Thoracic aorta (tissue), 2 donors: ENCODE measurements at places on chromosomes 6 and 20.

- no peak for DNase-seq
Measured at GRCh38 chr6:7241709-7242645, 71.0 kb downstream of the SSR1 start.

DNA sequence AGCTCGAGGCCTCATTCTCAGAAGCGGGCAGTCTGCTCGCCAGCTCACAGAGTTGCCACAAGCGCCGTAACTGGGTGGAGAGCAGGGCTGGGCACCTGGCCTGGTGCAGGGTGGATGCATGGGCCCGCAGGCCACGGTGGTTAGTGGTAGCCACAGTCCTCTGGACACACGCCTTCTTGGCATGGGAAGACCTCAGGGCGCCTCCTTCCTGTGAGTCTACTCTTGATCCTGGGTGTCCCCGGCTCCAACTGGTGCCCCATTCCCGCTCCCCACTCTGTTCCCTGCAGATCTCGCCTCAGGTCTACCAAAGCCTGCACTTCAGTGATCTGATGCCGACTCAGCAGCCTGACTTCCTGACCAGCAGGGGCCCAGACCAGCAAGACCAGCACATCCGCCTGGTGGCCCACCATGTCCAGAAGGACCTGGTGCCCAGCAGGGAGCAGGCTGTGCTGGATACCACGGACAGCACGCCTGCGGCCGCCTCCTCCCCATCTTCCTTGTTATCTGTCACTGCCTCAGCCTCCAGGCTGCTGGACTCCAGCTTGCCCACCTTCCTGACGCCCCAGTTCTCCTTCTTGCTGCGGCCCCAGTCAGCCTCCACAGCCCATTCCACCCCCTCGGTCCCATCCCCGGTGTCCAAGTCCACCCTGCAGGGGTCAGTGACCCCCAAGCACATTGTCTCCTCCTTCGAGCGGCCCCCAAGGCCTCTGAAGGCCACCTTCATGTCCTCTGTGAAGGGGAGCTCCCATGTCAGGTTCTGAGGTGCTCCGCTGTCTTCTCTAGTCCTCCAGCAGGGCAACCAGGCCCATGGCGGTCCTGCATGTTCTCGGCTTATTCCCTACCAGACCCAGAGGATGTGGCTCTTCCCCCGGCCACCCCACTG, 43.1 kb downstream of the SUN5 start:
- no peak for DNase-seq

- no peak for DNase-seq
Measured at GRCh38 chr6:24924580-24925356, 11.0 kb downstream of the RIPOR2 start.

GRCh38 chr6:38067263-38067980, 247.9 kb downstream of the ZFAND3 start:
- no peak for DNase-seq

GRCh38 chr6:113011801-113012200, 664.7 kb downstream of the RFPL4B start:
- DNase-seq: no peak

- DNase-seq: no peak
Measured at GRCh38 chr6:38687043-38687353, 15.9 kb downstream of the GLO1 start.

DNA sequence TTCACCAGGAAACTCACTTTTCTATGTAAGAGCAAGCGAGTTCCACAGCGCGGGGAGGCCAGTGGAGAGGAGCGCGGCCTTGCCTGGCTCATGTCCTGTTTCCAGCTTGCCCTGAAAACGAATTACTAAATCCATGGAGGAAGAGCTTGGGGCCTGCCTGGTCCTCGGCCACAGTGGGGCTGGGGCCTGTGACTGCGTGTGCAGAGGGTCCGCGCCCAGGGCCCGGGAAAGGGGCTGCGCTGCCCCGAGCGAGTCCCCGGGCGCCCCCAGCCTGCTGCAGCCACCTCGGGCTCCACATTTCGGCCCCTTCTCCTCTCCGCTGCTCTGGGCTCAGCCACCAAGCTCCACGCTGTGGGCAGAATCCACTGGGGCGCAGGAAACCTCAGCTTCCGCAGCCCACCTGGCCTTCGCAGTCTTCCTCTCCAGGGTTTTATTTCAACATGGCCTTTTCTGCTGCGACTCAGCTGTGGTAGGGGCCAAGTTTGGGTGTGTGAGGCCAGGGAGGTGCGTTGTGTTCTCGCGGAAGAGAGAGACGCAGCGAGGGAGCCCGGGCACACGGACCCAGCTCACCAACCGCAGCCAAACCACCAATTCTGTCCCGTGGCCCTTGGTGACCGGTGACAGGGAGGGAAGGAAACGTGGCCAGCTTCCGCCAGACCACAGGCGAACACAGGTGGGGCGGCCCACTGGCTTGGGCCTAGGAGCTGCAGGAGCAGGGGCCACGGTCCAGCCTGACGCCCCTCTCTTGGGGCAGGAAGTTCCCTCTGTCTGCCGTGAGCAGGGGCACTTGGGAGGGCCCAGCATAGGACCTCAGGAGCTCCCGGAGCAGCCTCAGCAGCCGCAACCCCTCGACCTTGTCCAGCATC, 211.4 kb downstream of the ERMARD start:
- no peak for DNase-seq
